ENCODE measurements at places on chromosomes 12 and 14.
A peak's percentile ranks its signal among the peaks of the same experiment; 100 is the strongest.

DNA sequence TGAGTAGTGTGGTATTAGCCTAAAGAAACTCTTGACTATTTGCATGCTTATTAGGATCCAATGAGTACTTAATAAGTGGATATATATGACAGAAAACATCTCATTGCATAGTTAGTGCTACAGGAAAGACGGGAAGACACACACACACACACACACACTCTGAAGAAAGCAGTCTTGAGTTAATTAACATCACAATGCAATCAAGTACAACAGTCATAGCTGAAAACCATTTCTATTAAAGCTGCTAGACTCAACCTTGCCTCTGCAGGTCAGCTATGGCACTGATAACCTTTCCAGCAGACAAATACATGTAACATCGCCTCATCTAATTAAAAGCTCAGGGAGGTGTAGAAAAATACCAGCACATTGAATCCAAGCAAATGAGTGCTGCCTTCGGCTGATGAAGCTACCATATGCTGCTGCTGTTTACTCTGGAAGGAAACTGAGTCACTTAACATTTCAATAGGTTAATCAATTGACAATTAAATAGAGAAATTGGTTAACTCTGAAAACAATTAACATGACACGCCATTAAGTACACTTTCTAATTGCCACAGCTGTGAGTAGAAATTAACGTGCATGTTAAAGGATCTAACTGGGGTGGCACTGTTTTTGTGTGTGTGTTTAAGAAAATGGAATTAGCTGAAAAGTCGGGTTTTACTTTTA, 93.2 kb upstream of the OTX2 start:
- no peak for DNase-seq

DNA sequence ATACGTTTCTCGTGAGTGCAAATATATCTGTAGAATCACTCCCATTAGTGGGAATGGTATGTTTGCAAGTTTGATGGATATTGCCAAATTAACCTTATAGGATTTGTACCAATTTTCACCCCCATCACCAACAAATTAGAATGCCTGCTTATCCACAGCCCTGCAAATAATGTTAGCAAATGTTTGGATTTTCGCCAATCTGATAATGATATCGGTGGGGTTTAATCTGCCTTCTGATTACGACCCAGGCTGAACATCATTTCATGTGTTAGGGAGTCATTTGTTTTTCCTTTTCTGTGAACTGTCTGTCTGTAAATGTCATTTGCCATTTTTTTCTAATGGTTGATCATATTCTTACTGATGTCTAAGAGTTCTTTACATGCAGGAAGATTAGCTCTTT, 4.1 kb upstream of the DAZAP2 start:
- no peak for DNase-seq

DNA sequence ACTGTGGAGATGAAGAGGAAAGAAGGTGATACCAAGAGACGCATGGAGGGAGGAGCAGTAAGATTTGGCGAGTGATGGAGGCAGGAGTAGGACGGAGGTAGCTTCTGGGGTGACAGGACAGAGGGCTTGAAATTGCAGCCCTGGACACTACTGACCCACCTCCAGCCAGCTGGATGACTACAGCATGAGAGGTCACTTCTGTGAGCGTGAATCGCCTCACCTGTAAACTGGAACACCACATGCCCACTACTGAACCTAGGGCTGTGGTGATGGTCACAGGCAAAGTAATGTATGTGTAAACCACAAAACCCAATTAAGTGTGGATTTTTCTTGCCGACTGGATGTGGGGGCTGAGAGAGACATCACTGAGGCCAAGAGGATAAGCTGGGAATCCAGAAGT, 6.6 kb upstream of the KRT4 start:
- no peak for DNase-seq

DNA sequence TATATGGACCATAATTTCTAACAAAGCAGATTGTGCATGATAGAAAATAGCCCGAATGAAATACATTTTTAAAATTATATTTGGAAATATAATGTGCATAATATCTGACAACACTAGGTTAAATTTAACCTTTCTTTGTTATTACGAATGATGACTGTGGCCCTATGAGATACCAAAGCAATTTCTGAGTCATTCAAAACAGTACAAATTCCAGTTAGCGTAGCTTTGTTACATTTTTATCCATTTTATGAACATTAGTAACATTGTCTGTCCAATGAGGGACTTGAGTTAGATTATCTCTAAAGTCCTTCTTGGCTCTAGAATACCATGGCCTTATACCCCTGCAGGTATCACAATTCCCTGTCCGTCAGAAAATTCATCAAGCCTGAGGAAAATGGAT, 39.0 kb upstream of the REP15 start:
- DNase-seq = no peak

DNA sequence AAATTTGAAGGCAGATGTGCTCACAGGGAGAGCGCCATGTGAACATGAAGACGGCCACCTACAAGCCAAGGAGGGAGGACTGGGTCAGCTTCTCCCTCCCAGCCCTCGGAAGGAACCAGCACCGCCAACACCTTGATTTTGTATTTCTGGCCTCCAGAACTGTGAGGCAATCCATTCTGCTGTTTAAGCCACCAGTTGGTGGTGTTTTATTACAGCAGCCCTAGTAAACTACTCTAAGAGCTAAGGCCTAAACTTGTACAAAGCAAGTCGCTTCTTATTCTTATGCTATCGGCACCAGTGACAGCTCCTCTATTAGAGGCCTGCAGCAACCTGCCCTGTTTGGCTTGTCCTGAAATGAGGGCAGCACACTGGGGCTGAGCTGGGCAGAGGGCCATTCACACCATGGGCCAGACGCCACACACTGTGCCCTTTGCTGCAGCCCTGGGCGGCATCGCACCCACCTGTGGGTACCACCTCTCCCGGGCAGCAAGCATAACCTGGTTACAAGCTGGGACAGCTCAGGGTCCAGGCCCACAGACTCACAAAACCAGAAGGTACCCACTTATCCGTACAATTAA, 62.7 kb downstream of the NOS1 start:
- DNase-seq = no peak

DNA sequence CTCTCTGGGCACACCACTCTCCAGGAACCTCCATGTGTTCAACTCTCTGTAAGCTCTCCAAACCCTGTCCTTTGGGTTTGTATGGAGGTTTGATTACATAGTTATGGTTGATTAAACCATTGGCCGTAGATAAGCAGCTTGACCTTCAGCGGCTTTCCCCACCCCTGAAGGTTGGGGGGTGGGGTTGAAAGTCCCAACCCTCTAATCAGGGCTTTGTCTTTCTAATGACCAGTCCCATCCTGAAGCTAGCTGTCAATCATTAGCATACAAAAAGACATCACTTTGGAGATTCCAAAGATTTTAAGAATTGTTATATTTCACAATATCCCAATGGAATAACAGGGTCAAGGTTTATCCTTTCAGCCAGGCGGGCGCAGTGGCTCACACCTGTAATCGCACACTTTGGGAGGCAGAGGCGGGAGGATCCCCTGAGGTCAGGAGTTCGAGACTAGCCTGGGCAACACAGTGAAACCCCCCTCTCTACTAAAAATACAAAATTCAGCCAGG, 8.4 kb downstream of the FAM186A start:
- no peak for DNase-seq

DNA sequence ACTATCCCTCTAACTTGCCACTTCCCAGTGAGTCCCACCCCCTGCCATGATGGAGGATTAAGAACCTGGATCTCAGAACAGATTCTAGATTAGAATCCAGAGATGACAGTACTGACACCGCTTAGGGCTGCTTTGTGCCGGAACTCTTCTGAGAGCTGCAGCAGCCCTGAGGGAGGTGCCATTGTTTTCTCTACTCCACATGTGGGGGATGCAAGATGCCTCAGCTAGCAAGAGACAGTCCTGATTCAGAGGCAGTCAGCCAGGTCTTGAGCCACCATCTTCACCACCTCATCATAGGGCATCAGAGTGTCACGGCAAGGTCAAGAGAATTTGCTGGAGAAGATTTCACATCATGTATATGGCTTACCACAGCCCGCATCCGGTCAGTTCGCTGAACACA, 3.4 kb upstream of the PGAM5 start:
- DNase-seq = no peak

- DNase-seq = no peak
These were observed 59.1 kb upstream of the GALNT9 start for GRCh38 chr12:132388379-132389015.

GRCh38 chr12:57072661-57073060, 5.9 kb downstream of the NEMP1 start:
- DNase-seq = no peak

DNA sequence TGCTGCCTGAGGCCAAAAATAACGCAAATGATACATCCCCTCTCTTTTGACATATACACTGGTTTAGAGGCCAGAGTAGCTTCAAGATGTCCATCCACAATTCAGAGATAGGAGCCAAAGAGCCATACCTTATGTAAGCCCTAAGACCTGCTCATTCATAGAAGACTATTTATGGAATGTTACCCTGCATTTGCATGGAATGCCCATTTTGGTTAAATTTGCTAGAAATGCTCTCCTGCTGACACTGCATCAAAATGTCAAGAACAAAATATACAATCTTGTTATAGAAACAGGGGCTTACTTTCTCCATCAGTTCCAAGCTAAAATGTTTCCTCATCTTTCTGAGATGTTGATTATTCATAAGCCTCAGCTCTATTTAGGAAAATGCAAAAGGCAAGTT, 183.3 kb upstream of the CDKN3 start:
- no peak for DNase-seq

DNA sequence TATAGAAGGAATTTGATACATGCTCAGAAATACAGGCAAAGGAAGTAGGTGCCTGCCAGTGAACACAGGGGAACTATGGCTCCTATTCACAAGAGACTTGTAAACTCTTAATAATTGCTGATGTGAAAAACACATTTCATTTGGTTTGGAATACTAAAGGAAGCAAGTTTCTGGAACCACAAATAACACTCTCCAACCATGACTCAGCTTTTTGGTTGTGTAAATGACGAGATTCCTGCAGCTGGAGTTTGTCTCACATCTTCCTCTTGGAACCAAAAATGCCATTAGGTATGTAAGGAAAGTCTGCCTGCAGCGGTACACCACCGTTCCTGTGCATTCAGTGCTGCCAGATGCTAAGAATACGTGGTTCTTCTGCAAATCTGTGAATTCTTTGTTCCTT, 4.5 kb upstream of the OR11H6 start:
- DNase-seq = no peak

GRCh38 chr14:105894125-105894977, 368.0 kb downstream of the TMEM121 start:
- peak; percentile 1 for DNase-seq

- DNase-seq = no peak
These were observed 8.5 kb upstream of the ACTN1 start for GRCh38 chr14:68987653-68988036.

DNA sequence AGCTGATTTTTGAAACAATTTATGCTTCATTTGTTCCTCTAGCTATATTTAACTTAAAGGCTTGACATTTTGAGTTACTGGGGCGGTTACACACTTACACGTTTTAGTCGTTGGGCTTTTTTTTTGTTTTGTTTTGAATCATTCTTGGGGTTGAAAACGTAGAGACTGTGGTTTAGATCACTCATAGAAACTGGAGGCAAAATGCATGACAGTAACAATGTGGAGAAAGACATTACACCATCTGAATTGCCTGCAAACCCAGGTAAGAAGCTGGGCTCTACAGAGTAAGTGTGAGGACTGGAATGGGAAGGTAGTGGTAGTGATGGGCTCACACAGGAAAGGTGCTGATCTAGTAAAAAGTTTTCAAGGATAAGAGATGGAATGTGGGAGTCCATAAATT, at the start of gene CLEC2D:
Gene CLEC2D, plus strand, starts transcription at position 180 of the 400 bp plus-strand sequence. Its CDS starts 22 bp downstream, at position 202.
- no peak for DNase-seq

- DNase-seq = no peak
These were observed 37.3 kb downstream of the AKAP6 start for GRCh38 chr14:32366256-32366879.

GRCh38 chr12:106108185-106108835, 30.4 kb downstream of the NUAK1 start:
- DNase-seq = no peak

- no peak for DNase-seq
These were observed 104.5 kb downstream of the SLC2A13 start for GRCh38 chr12:40001406-40001805.

DNA sequence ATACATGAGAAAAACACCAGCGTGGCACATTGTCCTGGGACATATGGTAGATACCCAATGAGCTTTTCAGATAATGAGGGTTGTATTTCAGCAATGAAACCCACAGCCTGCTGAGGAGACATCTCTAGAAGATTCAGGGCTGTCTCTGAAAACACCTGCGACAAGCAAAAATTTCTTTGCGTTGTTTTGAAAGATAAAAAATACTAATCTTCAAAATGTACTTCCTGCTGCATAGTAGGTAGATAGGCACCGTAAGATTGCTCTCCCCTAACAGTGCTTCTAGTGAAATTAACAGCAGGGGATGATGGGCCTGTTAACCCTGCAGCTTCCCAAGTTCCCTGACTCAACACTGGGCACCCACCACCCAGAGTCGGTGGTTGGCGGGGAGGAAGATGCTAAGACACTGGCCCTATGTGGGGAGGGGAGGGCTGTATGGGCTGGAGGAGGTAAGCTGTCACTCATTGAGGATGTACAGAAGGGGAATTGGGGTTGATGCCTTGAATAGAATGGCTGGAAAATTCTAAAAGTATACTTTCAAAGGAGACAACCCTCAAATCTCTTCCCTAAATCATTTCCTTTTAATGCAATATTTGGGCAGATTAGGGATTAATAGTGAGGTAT, 20.0 kb downstream of the ZFP36L1 start:
- DNase-seq = no peak

- no peak for DNase-seq
These were observed 69.2 kb upstream of the ETV6 start for GRCh38 chr12:11580125-11580751.

- no peak for DNase-seq
These were observed 39.6 kb downstream of the CCER1 start for GRCh38 chr12:90915353-90915752.

DNA sequence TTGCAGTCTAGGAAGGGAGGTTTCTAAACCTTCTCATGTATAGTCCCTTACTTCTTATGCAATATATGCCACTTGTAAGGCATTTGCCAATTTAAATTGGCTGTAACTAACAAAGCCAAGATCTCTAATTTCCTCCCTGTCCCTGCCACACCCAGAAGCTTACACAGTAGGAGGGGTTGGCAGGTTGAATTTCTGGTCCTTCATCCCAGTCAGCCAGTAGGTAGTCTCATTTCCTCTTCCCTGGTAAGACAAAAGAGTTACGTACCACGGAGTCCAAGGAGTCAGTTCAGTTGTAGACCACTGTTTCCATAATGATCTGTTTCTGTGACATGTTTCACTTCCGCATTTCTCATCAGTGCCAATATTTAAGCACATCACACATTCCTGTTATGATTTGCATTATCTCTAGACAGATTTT, 47.0 kb upstream of the PLBD1 start:
- no peak for DNase-seq

Measured in activated T-cell treated with anti-CD3 and anti-CD28 coated beads, Interleukin-2, amount 50 U/mL, for 4 hours (primary cell).